EL (cell line): ENCODE measurements at places on chromosomes 4 and X.

- DNase-seq: no peak
Observed at GRCh38 chr4:90458576-90458975, 331.4 kb downstream of the CCSER1 start.

DNA sequence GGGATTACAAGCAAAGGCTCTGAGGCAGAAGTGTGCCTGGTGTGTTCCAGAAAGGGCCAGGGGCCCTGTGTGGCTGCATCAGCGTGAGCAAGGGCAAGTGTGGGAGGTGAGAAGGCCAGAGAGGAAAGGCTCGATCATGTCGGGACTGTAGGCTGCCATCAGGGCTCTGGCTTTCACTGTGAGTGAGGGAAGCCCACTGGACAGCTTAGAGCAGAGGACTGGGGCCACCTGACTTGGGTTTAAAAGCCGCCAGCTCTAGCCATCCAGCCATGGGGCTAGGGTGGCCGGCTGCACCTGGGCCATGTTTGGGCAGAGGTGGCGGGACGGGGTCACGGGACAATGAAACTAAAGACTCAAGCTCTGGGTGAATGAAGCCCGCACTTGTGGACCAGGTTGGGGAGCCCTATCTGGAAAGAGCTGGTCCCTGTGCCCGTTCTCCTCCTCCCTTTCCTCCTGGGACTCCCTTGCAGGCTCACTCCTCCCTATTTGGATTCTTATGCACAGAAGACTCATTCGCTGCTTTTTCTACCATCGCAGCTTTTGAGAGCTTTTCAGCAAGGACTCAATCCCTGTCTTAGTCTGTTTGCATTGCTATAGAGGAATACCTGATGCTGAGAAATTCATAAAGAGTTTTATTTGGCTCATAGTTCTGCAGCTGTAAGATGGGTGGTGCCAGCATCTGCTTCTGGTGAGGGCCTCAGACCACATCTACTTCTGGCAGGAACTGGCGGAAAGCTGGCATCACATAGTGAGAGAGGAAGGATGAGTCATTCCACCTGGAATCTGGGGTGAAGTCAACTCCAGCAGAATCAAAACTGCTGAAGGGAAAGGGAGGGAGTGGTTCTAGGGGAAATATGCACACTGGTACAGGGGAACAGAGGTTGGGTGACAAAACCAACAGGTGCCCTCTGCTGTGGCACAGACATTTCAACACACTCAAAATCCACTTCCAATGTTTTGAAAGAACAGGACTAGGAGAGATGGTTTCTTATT lies 15.3 kb downstream of the CTAG1B start:
- peak; percentile 77 for DNase-seq

DNA sequence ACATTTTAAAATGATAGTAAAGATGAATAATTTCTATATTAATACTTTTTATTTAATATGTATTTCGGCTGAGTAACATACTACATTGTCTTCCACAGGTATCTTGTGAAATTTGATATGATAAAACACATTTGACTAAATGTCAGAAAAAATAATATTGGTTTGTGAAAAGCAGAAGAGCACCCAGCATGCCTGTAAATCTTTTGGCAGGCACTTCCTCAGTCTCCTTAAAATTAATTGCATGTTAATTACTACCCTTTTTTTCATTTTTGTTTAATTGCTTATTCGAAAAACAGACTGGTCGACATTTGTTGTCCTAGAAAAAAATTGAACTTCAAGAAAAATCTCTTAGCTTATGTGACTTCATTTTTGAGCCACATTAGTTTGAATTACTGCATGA lies 40.6 kb downstream of the CLCN3 start:
- DNase-seq: no peak

DNA sequence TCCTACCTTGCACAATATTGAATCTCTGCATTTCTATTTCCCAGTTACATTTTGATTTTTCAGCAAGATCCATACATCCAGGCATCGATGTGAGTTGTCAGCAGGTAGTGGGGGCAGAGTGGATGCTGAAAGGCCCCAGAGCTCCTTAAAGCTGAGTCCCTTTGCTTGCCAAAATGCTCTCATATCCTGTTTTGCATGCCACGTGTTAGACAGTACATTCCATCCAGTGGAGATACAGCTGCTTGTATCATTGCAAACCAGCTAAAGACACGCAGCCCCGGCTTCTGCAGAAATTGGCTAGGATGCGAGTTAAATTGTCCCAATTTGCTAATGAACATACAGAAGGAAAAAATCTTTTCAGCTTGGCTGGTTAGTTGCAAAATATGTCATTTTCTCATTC lies 179.6 kb upstream of the MXRA5 start:
- peak; percentile 47 for DNase-seq

- DNase-seq: no peak
Observed at GRCh38 chr4:22780317-22780716, 87.6 kb downstream of the GBA3 start.
